Endothelial cell of umbilical vein (primary cell): ENCODE measurements at places on chromosomes 2 and 18.

DNA sequence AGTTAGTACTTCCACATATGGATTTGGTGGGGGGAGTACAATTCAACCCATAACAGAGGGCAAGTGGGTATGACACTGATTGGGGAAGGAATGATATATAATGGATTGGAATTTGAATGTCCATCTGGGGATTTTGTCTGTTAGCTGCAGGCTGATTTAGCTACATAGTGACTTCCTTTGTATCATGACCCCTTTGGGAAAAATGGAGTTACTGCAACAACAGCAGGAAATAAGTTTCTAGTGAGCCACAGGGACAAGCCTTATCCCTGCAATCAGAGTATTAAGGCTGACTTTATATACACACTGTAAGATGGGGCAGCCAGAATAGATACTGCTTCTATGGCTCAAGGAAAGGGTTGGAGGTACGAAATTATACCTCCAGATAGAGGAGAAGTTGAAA, 404.4 kb upstream of the MEIS1 start:
- no peaks in the 10 kb centered on the region for H3K36me3 ChIP-seq
- no peaks in the 10 kb centered on the region for H3K4me1 ChIP-seq
- no peak for DNase-seq
- no peak overlapping the region for H3K4me3 ChIP-seq
- no peak overlapping the region for H3K27ac ChIP-seq

DNA sequence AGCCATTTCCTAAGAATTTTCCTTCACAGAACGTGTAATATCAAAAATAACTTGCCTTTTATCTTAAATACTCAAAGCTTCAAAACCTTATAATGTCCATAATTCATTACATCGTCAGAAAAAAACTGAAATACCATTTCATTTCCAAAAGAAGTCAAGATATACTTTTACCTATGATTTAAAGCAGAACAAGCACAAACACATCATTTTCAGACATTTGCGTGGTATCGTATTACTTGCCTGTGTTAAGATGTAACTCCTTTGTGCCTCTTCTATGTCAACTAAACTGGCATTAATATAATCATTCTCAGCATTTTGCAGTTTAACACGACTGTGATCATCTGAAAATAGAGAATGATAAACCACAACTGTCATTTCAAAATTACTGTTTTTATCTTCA, 47.5 kb downstream of the PTPN2 start:
- no peak for DNase-seq
- no peak overlapping the region for H3K4me3 ChIP-seq
- H3K4me1 ChIP-seq = no peaks in the 10 kb centered on the region
- peaks cover 2% of the 10 kb centered on the region for H3K36me3 ChIP-seq

DNA sequence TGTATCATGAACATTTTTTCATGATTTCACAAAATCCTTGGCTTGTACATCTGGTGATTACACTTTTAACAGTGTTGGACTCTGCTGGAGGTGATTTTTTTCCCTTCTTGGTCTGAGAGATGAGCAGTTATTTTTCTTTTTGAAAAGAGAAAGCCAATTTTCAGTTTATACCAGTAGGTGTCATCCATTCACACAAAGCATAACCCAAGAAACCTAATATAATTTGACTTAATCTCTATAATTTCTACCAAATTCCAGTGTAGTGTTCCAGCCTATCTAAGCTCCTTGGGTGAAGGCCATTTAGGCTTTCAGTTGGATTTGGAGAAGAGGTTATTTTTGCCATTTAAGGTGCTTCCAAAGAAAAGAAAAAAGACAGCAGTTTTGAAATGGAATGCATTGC, 7.7 kb upstream of the ICOS start:
- DNase-seq = peak; percentile 34
- H3K36me3 ChIP-seq = no peaks in the 10 kb centered on the region
- no peak overlapping the region for H3K4me3 ChIP-seq
- H3K27ac ChIP-seq = no peak overlapping the region
- H3K4me1 ChIP-seq = no peaks in the 10 kb centered on the region

DNA sequence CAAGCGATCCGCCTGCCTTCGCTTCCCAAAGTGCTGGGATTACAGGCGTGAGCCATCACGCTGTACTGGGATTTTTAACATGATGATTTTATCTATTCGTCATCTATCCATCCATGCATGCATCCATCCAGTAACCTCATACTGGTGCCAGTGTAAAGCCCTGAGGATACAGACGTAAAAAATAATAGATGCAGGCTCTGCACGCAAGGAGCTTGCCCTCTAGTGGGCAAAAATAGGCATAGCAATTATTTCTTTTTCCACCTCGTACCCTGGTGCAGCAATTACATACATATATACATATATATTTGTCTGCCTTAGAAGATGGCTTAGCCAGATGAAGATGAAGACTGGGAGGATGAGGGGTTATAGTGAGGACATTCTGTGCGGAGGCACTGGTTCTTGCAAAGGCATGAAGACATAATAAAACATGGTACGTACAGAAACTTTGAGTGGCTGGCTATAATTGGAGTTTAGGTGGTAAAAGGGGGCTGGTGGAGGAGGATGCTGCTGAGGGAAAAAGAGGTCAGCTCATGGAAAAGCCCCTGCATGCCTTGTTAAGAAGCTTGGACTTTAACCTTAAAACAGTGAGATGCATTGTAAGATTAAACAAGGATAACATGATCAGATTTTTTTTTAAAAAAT, 19.6 kb upstream of the RPIA start:
- H3K4me3 ChIP-seq = no peak overlapping the region
- DNase-seq = peak; percentile 69
- H3K4me1 ChIP-seq = no peaks in the 10 kb centered on the region
